ENCODE measurements at places on chromosomes 2 and 18. TPM values are rescaled to one million over a fixed set of nuclear protein-coding genes. Genes with fewer than 3 reads are reported as not detected.

LYPD6B gene
- total RNA-seq = 0.38 TPM

DNA sequence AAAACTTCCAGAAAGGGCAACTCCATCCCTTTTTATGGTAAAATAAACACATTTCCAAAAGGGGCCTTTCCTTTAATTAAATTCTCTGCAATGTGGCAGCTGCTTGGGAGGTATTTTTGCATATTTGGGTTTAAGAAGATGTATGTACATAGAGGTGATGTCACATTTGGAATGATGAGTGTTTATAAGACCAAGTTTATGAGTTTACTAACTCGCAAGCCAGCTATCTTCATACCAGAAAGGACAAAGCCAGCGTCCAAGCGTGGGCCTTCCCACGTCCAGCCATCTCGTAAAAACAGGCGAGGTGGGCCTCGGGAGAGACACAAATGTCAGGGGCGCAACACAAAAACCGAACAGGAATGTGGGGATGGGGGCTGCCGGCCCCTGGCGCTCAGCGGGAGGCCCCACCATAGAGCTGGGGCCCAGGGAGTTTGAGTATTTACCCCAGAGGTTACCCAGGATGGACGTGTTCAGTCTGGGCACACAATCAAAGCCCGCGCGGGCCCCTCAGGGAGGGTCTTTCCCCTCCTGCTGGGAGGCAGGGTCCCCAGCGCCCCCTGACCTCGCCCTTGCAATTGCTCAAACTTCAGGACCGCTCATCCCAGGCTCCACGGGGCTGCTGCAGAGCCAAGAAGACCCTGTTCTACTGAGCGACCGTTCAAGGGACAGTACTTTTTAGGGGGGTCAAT is 137.3 kb downstream of the TWIST2 start:
- no peak for DNase-seq

GRCh38 chr2:150188800-150189199 is 298.7 kb downstream of the RND3 start:
- no peak for DNase-seq

GRCh38 chr2:219228911-219229304 is 528 bp downstream of the ATG9A start:
- DNase-seq = no peak

- no peak for DNase-seq
Measured at GRCh38 chr2:19887510-19887909, 14.3 kb downstream of the TTC32 start.

DNA sequence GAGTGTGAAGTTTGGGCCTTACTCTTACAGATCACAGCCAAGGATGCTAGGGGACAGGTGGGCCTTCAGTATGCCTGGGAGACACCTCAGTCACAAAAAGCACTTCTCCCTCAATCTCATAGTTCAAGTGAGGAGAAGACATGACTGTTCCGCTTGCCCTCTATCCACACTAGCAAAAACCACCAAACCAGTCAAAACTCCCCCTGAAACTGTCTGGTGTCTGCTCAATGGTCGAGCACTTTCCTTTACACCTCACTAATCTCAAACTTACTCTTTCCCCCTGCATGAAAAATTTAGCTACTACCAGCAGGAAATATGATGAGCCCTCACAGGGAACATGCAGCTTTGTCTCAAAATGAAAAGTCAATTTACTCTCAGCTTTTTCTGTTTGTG is 232.2 kb downstream of the TRIB2 start:
- DNase-seq = no peak
